ENCODE measurements at places on chromosomes 7 and 10.

GRCh38 chr7:26318921-26319320, 27.3 kb downstream of the SNX10 start:
- no peak for DNase-seq

DNA sequence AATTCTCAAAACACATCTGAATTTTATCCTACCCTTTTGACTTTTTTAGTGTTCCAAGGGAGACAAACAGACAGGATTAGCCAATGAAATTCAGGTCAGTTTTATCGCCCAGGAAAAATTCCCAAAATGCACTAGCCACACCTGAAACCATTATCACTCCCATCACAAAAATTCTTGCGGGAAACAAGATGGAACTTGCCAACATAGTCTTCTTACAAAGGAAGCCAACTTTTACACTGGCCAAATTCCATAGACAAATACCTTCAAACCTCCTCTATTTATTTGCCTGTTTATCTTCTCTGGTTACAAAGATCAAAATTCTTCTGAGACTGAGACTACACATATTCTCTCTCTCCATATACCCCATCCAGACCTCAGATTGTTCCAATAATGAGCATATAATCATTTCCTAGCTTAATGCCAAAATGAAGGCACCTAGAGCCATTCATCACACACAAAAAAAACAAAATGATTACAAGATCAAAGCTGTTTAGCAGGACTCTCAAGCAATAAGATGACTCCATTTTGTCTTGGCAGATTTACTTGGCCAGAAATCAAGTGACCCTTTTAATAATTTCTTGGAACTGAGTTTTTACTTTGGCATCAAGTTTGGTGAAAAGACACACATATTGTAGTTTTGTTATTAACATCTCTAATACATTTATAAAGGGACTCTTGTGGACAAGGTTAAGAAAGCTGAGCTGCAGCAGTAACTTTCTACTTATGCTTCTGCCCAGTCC, 30.2 kb downstream of the MET start:
- no peak for DNase-seq

GRCh38 chr7:132758986-132759385, 182.7 kb upstream of the PLXNA4 start:
- no peak for DNase-seq

DNA sequence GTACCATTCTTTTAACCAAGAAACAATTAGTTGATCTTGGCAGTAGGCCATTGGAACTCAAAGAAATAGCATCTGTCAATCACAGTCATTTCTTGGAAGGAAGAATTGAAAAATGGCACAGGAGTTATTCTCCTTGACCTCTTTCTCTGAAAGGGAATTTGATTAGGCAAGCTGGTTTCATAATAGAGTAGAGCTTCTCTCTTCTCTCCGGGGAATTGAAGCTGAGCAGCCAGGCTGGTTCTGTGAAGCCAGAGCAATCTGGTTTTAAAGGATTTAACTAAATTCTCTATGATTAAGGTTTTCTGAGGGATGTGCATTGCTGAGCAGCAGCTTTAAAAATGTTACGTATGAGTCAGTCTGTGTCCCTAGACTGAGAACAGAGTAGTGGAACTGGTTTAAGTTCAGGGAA, 70.2 kb downstream of the AHCYL2 start:
- no peak for DNase-seq

- no peak for DNase-seq
Measured at GRCh38 chr10:86951184-86951761, 6.1 kb downstream of the MMRN2 start.

- no peak for DNase-seq
Measured at GRCh38 chr10:119415536-119416503, 126.7 kb downstream of the RGS10 start.

GRCh38 chr10:132485391-132485790, 52.2 kb upstream of the INPP5A start:
- DNase-seq = peak; percentile 59

- DNase-seq = no peak
Measured at GRCh38 chr10:92203919-92204623, 86.8 kb downstream of the CPEB3 start.

DNA sequence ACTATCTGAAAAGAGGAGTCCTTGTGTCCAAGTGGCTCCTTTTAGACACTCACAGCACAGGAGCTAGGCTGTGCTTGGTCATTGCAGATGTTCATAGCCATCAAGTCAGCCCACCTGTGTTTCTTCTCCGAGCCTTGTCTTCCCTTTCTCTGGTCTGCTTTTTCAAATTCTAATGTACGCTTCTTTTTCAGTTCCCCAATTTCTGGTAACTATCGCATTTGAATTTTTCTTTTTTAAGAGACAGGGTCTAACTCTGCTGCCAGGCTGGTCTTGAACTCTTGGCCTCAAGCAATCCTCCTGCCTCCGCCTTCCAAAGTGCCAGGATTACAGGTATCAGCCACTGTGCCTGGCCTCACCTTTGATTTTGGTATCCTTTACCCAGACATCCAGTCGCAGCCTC, 18.9 kb downstream of the APBB1IP start:
- no peak for DNase-seq

GRCh38 chr10:75469006-75469616, 37.7 kb downstream of the LRMDA start:
- no peak for DNase-seq

DNA sequence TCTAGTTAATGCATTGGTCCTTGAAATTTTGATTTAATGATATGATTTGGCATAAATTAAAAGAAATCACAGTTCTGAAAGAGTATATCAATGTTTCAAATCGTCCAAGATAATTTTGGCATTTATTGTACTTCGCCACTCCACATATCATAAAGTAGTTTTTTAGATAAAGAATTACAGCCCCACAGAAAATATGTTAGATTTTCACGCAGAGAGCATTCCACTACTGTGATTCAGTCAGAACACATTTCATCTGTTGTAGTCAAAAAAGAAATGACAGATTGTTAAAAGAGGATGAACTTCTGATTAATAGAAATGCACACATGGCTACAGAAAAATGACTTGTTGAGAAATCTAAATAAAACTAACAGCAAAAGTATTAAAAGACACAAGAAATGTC, 1063.5 kb upstream of the LRRN3 start:
- no peak for DNase-seq
